Esophagus squamous epithelium (tissue), 5 donors: ENCODE measurements at places on chromosomes 6 and 20.

GRCh38 chr6:110342759-110343158 is 15.4 kb downstream of the METTL24 start:
- no peak for DNase-seq

DNA sequence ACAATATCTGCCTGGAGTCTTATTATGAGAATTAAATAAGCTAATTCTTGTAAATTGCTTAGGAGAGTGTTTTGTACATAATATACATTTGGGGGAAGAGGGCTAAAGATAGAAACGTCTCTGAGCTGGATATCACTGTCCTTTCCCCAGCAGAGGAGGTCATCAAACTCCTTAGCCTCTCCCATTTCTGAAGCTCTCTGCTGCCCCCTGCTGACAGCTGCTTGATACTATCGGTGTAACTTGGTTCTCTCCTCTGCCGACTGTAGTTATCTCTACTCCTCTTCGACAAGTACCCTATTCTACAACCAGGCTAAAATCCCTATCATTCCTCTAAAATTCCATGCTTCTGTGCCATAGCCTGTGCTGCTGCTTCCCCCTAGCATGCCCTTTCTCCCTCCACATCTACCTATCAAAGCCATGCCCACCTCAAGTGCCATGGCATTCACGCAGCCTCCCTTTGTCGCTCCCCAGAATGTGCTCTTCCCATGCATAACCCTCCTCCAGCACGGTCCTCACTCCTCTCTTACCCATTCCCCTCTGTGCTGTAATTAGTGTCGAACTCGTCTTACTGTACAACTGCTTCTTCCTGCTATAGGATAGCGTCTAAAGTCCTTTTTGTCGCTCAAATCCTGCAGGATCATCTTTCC is 101.2 kb downstream of the EPM2A start:
- no peak for DNase-seq

DNA sequence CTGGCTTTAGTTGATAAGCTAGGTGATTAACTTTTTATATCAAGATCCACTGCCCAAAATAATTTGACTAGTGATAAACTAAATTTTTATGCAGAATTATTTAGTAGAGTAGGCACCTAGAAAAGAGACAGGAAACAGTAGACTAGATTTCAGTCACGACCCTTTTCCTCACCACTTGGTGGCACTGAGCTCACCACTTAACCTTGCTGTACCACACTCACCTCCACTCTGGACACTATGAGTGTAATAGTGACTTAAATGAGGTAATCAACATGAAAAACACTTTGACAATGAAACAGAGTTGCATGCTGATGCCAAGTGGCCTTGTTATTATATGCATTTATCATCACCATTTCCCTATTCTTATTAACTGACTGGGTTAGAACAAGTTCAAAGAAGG is 730.4 kb downstream of the KIF16B start:
- no peak for DNase-seq

- no peak for DNase-seq
Measured at GRCh38 chr6:137487181-137487868, 6.9 kb downstream of the OLIG3 start.

DNA sequence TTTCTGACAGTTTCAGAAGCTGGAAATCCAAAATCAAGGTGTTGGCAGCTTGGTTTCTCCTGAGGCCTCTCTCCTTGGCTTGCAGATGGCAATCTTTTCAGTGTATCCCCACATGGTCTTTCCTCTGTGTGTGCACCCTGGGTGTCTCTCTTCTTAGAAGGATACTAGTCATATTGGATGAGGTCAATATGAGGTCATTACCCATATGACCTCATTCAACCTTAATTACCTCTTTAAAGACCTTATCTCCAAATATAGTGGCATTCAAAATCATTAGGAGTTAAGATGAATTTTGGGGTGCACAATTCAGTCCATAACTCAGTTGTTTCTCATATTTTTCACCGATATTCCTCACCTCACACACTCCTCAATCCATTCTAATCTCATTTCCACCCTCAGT is 92.4 kb upstream of the TGM3 start:
- no peak for DNase-seq

- no peak for DNase-seq
Measured at GRCh38 chr6:158938811-158939254, 61.2 kb downstream of the RSPH3 start.

GRCh38 chr6:40848038-40848437 is 191.0 kb downstream of the UNC5CL start:
- DNase-seq: no peak

DNA sequence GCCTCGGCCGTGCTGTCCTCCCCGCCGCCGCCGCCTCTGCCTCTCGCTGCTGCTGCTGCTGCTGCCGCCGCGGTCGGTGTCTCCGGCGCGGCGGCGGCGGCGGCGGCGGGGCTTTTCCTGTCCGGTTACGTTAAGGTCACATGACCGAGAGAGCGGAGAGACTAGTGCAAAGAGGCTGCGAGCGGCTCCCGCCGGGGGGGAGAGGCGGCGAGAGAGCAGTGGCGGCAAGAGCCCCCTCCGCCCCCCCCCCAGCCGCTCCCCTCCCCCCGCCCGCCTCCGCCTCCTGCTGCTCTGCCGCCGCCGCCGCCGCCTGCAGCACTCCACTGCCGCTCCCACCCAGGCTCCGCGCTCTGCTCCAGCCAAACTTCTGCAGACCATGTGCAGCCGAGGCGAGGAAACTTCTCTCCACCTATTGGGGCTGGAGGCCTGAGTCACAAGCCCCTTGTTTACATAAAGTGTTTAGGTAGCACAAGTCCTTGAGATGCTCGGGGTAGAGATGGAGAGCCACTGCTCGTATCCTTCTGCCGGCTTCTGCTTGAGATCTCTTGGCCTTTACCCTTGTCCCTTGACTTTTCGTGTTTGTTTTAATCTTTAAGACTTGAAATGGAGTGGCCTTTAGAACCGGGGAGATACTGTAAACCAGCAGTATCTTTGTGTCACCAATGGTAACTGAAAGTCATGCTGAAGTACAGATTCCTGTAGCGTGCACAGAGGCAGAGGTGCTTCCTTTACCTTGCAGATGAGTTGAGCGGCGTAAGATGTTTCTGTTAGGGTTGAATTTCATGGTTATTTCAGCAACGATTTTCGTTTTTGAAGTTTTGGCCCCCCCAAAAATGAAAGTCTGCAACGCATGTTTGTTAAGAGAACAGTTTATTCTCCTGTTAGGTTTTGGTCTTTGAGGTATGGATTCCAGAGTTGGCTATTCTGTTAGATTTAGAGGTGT is at the start of gene ZBTB2:
Gene ZBTB2 (minus strand): TSS at position 89 of the 943 bp plus-strand sequence. CDS start 17,922 bp downstream, outside the sequence.
- no peak for DNase-seq

GRCh38 chr20:59731376-59731775 is 127.0 kb downstream of the PHACTR3 start:
- DNase-seq: no peak

GRCh38 chr6:26045065-26045927 is 41.9 kb upstream of the HFE start:
- peak; percentile 67 for DNase-seq
